GOT3 (cell line): ENCODE measurements at places on chromosomes 16 and 17.

GRCh38 chr17:75824666-75825065 is 19.5 kb downstream of the UNC13D start:
- no peak for DNase-seq

DNA sequence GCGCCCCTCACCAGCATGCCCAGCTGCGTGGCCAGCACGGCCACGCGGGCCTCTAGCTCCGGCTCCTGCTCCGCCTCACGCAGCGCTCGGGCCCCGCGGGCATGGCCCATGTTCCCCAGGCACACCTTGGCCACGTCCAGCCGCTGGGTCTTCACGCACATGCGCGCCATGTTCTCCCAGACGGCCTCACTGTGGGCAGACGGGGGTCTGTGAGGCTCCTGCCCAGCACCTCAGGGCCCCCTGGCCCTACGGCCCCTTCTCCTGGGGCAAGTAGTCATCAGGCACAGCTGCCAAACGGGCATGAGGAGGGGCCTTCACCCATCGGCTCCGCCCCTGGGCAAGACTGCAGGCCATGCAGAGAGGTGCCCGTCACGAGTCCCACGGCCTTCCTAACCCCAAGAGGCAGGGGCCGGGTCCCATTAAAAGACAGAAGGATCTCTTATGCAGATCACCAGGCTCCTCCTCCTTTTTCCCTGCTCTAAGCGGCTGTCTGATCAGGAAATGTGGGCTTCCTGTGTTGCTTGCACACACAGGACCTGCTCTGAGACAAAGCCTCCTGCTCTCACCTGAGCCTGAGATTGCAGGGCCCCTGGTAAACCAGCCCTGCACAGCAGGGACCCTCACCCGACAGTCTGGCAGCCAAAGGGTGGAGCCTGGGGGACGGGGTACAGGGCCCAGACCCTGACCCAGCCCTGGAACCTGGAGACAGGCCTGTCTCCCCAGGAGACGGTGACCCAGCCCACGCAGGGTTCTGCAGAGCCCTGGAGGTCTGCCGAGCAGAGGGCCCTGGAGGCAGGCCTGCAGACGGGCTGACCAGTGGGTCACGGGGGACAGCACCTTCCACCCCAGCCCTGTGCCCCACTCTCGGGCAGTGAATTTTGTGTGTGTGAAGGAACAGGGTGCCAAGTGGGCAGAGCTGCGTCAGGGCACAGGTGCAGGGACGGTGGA is 6.6 kb upstream of the TMEM204 start:
- no peak for DNase-seq

- DNase-seq, result no peak
These were observed 123.6 kb upstream of the MED13 start for GRCh38 chr17:62188713-62189112.

DNA sequence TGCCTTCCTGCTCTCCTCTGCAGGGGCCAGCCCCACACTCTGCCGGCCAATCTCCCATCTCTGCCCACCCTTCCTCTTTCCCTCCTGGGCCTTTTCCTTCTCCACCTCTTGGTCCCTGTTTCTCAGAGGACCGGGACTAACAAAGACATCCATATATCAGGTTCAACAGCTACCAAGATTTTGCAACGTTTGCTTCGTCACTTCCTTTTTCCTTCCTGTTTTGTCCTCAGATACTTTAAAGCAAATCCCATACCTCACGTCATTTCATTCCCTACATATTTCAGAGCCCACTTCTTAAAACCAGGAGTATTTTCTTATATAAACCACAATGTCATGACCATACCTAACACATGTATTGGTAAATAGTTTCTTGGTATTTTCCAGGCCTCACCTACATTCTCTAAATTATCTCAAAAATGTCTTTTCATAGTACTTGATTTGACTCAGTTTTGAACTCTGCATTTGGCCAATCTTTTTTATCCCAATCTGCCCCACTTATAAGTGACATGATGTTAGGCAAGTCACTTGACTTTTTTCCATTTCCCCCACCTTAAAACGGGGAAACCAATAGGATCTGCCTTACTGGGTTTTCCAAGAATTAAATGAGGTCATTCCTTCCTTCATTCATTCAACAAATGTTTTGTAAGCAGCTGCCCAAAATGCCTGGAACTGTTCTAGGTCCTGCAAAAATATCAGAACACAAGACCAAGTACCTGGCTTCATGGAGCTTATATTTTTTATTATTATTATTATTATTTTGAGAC is 7.2 kb upstream of the USP10 start:
- DNase-seq, result no peak

- no peak for DNase-seq
These were observed 45.5 kb downstream of the CYTH1 start for GRCh38 chr17:78736526-78737079.

DNA sequence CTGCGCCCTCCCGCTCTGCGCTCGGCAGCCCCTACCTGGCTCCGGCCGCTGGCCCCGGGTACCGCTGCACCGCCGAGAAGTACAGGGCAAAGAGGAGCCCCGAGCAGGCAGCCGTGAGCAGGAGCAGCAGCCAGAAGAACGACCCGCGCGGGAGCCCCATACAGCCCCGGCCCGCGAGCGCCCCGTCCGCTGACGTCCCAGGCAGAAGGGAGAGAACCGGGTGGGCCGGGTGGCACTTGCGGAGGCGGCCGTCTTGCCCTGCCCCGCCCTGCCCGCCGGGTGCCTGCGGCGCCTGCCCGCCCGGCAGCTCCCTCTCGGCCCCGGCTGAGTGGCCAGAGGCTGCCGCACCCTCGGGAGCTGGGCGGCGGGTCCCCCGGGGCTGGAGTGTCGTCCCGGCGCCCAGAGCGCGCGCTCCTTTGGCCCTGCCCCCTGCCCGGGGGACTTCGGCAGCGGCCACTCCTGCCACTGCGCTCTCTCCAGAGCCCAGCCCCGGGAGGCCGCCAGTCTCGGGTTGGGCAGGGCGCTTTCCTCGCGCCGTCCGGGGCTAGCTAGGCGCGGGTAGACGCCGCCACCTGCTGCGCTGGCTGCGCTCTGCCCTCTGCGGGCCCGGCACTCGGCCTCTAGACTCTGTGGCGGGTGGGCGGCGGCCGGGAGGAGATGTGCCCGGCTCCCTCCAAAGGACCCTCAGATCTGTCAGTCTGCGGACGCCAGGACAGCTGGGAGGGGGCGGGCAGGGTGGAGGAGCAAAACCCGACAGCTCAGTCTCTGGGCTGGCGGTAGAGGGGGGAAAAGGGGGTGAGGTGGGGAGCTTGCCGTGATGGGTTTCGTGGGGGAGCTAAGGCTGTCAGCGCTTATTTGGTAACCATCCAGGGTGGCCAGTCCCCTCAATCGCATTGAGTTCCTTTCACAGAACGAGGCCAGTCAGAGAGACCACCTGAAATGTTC is at the start of gene ST6GALNAC2:
ST6GALNAC2 (minus strand) TSS at position 212 of the 945 bp plus-strand sequence; CDS start at position 160, 52 bp downstream.
- DNase-seq, result no peak

DNA sequence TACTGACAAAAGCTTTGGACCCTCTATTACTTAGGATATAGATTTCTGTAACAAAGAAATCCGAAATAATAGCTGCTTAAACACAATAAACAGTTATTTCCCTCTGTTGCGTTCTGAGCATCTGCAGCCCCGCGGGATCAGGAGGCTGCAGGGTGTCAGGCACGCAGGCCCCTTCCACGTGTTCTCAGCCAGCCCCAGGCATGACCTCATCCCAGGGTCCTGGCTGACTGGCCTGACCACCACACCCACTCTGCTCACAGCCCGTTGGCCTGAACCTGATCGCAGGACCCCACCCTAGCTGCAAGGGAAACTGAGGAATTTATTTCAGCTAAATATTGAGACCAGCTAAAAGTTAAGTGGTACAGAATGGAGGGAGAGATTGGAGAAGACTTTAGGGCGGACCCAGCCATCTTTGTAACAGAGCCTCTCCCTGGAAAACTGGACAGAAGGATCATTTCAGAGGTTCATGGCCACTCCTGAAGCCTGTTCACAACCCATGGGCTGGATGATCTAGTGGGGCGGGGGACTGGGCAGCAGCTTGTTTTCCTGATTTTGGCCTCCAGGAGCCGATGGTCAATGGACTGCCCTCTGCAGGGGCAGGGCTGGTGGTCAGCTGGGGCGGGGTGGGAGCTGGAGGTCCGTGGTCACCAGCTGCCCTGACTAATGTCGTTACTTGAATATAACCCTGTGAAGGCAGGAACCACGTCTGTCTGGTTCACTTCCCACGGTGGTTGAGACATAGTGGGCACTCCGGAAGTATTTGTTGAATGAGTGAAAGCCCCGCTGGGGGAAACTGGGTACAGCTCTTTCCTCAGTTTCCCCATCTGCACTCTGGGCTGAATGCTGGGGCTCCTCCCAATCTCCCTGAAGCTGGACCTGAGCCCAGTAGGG is 10.9 kb downstream of the CETP start:
- no peak for DNase-seq

GRCh38 chr16:89589241-89589926 is 13.8 kb downstream of the CPNE7 start:
- DNase-seq, result no peak

GRCh38 chr16:51286272-51286671 is 135.2 kb upstream of the SALL1 start:
- DNase-seq, result no peak
